ENCODE measurements at places on chromosomes 6 and 20.

GRCh38 chr6:6891125-6891721 lies 216.5 kb upstream of the RREB1 start:
- DNase-seq = no peak

GRCh38 chr6:141551318-141551717 lies 581.4 kb upstream of the GJE1 start:
- DNase-seq = no peak

GRCh38 chr6:127103482-127103881 lies 15.0 kb upstream of the RSPO3 start:
- DNase-seq = no peak

DNA sequence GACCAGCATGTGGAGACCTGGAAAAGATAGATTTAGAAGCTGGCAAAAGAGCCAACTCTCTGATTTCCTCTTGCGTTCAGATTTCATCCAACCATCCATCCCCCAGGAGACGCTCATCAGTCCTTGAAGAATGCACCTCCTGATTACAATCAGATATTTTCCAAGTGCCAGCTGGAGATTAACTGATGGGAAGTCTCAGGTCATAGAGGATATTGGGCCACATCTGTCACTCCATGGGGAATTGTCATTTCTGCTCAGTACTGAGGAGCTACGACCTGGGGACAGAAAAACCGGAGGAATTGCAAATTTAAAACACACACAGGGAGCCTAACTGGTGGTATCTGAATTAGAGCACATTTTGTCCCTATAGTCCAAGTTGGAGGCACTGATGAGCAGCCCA lies 496.2 kb upstream of the SULF2 start:
- DNase-seq = no peak

DNA sequence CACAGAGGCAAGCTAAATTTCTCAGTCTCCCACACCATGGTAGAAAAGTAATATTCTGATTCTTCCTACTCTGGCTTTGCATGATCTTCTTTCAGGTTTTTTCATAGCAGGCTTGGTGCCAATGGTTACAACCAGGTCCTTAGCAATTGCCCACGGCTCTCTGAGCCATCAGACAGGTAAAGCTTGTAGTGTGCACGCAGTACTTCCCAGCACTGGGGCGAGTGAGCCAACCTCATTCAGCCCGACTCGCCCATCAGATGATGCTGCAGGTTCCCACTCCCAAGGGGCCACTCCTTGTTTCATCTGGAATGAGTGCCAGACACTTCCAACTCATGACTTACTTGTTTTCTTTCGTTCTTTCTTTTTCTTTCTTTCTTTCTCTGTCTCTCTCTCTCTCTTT lies 78.3 kb downstream of the PERP start:
- no peak for DNase-seq

- DNase-seq = no peak
These were observed 374.6 kb upstream of the SYNCRIP start for GRCh38 chr6:86017236-86017635.

- DNase-seq = peak; percentile 69
These were observed 39.4 kb upstream of the KCNK16 start for GRCh38 chr6:39361657-39362486.

DNA sequence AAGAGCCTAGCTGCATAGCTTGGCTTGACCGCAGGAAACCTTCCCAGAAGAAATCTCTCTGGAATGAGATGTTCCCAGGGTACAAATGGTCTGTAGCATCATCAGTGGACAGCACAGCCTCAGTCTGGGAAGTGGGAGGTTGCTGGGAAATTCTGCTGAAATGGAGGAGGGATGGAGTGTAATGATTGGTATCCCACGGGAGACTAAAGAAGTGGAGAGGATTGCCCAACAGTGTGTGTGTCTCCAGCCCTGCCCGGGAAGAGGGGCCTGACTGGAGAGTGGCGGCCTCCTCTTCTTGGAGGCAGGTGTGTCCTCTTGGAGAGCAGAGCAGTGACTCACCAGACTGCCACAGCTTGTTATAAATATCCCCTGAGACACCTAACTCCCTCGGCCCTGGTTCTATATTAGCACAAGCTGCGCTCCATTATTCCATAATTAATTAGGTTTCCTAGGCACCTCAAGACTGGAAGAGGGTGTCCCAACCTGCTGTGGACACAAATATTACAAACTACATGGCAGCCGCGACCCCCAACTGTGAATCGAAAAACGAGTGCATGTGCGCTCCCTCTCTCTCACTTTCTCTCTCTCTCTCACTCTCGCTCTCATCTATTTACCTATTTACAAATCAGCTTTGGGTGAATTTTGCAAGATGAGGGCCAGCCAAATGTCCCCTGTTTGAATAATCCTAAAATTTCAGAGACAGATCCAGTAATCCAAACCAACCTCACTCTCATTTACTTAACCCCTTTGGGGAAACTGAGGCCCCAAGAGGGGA lies 68.8 kb downstream of the FGD2 start:
- no peak for DNase-seq

DNA sequence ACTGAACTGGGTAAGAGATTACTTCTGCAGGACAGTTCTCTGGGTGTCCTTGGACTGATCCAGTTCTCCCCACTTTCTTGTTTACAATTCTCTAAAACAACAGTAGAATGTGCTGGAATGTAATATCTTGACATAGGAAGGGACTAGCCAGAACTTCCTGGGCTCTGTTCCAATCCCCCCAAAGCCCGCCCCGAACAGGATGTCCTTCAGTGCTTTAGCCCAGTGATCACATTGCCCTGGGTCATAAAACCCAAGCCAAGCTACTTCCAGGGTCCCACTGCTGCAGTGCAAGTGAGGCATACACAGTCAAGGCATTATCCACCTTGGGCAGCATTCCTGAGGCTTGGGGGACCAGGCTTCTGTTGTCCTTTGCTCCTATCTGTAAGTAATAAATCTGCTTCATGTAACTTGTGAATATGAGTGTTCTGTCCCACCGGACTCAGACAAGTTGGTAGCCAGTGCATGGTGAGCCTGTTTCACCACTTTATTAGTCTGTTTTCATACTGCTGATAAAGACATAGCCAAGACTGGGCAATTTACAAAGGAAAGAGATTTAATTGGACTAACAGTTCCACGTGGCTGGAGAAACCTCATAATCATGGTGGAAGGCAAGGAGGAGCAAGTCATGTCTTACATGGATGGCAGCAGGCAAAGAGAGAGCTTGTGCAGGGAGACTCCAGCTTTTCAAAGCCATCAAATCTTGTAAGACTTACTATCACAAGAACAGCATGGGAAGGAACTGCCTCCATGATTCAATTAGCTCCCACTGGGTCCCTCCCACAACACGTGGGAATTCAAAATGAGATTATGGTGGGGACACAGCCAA lies 23.5 kb downstream of the FITM2 start:
- DNase-seq = no peak

DNA sequence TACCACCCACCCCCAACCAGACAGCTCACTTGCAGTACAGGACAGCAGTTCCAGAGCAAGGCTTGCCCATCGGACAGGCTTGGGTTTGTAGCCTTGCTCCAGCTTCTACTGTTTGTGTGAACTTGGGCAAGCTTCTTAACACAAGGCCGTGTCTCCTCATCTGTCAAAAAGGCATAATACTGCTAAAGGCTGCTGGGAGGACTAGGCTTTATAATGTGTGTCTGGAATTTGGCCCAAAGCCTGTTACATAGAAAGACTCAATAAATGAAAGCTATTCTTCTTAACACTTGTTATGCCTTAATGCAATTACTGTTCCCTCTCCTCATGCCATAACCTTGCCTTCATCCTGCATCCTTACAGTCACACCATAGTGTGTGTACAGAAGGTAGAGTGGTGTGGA lies 43.4 kb downstream of the LYRM4 start:
- DNase-seq = no peak

DNA sequence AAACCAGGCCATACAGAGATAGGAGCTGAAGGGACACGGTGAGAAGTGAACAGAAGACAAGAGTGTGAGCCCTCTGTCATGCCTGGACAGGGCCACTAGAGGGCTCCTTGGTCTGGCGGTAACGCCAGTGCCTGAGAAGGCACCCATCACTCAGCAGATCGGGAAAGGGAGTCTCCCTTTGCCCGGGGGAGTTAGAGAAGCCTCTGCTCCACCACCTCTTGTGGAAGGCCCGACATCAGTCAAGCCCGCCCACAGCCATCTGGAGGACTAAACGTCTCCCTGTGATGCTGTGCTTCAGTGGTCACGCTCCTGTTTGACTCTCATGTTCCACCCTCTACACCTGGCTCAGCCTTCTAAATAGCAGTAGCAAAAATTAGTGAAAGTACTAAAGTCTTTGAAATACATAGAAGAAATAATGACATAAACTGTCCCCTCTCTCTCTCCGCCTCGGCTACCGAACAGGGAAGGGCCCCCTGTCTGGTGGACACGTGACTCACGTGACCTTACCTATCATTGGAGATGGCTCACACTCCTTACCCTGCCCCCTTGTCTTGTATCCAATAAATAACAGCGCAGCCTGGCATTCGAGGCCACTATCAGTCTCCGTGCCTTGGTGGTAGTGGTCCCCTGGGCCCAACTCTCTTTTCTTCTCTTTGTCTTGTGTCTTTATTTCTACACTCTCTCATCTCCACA lies 66.7 kb downstream of the RPP21 start:
- peak; percentile 9 for DNase-seq

DNA sequence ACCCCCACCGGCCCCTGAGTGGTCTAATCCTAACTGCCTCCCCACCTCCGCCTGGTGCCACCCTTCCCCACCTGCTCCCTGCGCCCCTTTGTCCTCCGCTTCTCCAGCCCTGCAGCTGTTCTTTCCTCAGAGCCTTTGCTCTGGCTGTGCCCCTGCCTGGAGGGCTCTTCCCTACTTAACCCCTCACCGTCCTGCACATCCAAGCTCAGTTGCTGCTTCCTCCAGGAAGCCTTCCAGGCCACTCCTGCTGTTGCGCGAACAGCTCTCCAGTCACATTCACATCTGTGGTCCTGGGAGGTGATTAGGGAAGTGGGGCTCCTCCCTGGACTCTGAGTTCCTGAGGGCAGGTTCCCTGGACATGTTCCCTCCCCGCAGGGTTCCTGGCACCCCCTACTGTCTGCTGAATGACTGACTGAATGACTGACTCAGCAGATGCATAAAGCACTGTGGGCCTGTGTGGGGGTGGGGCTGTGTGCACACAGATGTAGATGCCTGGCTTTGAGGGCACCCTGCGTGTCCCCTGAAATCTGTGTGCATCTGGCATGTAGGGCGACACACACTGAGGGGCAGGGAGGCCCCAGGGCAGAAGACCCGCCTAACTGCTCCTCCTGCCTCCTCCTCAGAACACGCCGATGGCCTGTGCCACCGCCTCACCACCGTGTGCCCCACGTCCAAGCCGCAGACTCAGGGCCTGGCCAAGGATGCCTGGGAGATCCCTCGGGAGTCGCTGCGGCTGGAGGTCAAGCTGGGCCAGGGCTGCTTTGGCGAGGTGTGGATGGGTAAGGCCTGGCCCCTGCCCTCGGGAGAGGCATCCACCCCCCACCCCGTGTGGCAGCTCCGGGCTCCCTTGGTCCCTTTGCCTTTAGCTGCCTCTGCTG lies 51.4 kb downstream of the SRC start:
- no peak for DNase-seq

- DNase-seq = no peak
These were observed 23.3 kb upstream of the BCAS1 start for GRCh38 chr20:54093423-54094267.

- DNase-seq = no peak
These were observed 69.9 kb upstream of the FLRT3 start for GRCh38 chr20:14407336-14407735.

GRCh38 chr6:45746046-45746445 lies 269.6 kb downstream of the CLIC5 start:
- DNase-seq = no peak

DNA sequence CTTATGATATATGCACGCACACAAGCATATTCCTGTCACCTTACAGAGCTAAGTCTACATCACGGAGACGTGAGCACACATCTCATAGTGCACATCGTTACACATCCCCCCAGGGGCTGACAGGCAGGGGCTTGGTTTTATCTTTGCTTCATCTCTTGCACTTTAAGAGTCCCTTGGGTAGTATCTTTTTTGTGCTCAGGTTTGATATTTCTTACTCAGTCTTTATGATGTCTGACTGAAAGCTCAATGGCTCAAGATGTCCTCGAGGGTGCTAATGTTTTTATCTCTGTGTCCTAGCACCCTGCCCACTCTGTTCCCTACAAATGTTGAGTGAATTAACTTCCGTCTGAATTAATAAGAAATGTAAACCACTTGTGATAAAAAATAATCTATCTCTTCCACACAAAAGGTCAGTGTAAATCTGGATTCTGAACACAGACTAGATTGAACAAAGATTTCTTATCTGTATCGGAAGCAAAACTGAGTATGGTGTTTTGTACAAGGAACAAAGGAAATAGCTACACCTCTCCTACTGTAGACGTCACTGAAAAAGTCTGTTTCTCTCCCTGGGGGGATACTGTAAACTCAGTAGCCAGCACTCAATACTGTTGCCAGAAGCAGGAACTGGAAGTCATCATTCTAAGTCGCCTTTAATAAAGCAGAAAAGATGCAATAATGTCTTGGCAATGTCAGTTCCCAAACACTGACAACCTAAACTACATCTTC lies 195.1 kb downstream of the PRKN start:
- DNase-seq = no peak

DNA sequence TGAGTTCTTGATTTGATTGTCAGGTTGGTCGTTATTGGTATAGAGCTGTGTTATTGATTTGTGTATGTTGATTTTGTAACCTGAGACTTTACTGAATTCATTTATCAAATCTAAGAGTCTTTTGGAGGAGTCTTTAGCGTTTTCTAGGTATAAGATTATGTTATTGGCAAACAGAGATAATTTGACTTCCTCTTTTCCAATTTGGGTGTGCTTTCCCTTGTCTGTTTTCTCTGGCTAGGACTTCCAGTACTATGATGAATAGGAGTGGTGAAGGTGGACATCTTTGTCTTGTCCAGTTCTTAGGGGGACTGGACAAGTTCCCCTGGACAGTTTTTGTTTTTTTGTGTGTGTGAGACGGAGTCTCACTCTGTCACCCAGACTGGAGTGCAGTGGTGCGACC lies 17.4 kb downstream of the HLA-DOA start:
- no peak for DNase-seq

GRCh38 chr20:24627926-24628325 lies 158.5 kb downstream of the SYNDIG1 start:
- no peak for DNase-seq

- no peak for DNase-seq
These were observed 22.9 kb downstream of the OR2B2 start for GRCh38 chr6:27889275-27889627.

DNA sequence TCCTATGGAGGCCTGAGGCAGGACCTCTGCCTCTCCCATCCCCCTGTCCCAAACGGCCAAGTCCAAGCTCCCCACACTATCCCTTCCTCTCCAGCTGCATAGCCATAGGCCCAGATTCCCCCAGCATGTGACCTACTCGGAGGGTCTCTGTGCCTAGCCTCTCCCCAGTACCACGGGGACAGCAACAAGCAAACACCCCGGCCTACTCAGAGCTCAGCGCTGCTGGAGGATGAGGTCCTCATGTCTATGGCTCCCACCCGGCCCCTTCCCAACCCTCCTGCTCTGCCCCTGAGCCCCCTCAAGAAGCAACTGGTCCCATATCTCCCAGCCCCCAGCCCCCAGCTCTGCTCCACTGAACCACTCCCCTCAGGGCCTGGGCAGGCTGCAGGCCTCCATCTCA lies 24.2 kb downstream of the RNASET2 start:
- no peak for DNase-seq
